ENCODE measurements at places on chromosomes 1 and 21.
A peak's percentile ranks its signal among the peaks of the same experiment; 100 is the strongest.

- no peak overlapping the region for H3K4me3 ChIP-seq
- no peak overlapping the region for H3K27ac ChIP-seq
- no peaks in the 10 kb centered on the region for H3K36me3 ChIP-seq
- no peaks in the 10 kb centered on the region for H3K4me1 ChIP-seq
Measured at GRCh38 chr1:236982380-236982779, 21.9 kb downstream of the MT1HL1 start.

- no peaks in the 10 kb centered on the region for H3K36me3 ChIP-seq
- no peak for DNase-seq
- peaks cover 9% of the 10 kb centered on the region for H3K4me1 ChIP-seq
Measured at GRCh38 chr1:109642626-109643025, 13.3 kb upstream of the GSTM4 start.

- H3K36me3 ChIP-seq = no peaks in the 10 kb centered on the region
- no peaks in the 10 kb centered on the region for H3K27me3 ChIP-seq
- H3K4me3 ChIP-seq = peak within 1 kb of the TSS; percentile 55
- H3K4me1 ChIP-seq = peaks cover 11% of the 10 kb centered on the region
- H3K27ac ChIP-seq = peak within 1 kb of the TSS; percentile 45
Measured at GRCh38 chr1:161098210-161099068, at the start of gene KLHDC9. TSS of gene KLHDC9 (plus strand) at chr1:161098361. CDS start at chr1:161098536, 175 bp downstream.

DNA sequence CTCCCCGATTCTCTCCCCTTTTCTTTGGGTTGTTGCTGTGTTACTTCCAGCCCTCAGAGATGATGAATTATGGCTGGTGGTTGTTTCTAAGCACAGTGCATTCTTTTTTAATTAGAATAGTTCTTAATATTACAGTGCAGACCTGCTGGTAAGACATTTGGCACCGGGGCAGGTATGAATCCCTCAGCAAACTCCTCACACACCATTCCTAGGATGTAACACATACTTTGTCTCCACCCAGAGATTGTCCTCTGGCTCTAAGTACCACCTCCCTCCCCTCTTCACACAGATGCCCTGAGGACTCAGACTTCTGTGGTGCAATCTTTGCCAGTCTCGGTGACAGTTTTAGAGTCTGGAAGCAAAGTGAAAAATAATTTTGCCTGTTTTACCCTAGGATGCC is 143.1 kb downstream of the HLX start:
- H3K27ac ChIP-seq = no peak overlapping the region
- no peaks in the 10 kb centered on the region for H3K4me1 ChIP-seq
- no peak for DNase-seq
- no peak overlapping the region for H3K4me3 ChIP-seq
- H3K36me3 ChIP-seq = no peaks in the 10 kb centered on the region
- H3K27me3 ChIP-seq = no peaks in the 10 kb centered on the region

DNA sequence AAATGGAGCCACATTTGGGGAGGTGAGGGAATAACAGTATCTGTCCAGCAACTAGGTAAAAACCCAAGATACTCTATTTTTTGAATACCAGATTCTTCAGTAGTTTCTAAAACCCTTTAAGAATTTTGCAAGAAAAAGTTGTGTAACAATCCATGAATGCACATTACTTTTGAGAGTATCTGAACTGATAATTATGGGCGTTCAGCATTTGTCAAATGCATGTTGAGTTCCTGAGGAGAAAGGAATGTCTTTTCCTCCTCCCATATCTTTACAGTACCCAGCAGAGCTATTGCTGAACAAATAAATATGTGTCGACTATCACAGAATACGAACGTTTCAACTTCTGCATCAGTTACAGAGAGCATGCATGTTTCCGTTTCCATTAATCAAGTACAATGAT is 104.5 kb downstream of the PCNX2 start:
- H3K27me3 ChIP-seq = no peaks in the 10 kb centered on the region
- DNase-seq = no peak
- no peak overlapping the region for H3K4me3 ChIP-seq
- H3K4me1 ChIP-seq = no peaks in the 10 kb centered on the region
- H3K27ac ChIP-seq = no peak overlapping the region

- no peaks in the 10 kb centered on the region for H3K27me3 ChIP-seq
- H3K27ac ChIP-seq = no peak overlapping the region
- H3K4me1 ChIP-seq = no peaks in the 10 kb centered on the region
- DNase-seq = no peak
- no peak overlapping the region for H3K4me3 ChIP-seq
- H3K36me3 ChIP-seq = no peaks in the 10 kb centered on the region
Measured at GRCh38 chr1:187759825-187760333, 931.1 kb downstream of the PLA2G4A start.

DNA sequence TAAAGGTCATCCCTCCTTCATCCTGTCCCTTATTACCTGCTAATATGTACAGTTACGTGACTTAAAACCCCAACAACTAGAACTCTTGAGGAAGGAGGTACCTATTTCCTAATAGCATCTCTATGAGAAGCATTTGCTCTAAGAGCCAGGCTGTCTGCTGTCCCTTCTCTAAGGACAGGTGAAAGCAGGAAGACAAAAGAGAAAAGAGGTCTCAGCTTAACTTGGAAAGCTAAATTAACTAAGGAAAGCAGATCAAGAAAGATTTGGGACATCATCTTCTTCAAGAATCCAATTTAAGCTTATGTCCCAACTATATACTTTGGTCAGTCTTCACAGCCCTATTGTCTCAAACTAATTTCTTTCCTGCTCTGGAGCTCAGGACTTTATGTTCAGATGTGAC is 2.9 kb downstream of the EGLN1 start:
- no peak for DNase-seq
- H3K4me3 ChIP-seq = peak overlapping the region; percentile 82
- H3K27ac ChIP-seq = no peak overlapping the region
- H3K36me3 ChIP-seq = no peaks in the 10 kb centered on the region

- no peak overlapping the region for H3K4me3 ChIP-seq
- DNase-seq = no peak
- no peaks in the 10 kb centered on the region for H3K4me1 ChIP-seq
- H3K27ac ChIP-seq = no peak overlapping the region
- no peaks in the 10 kb centered on the region for H3K27me3 ChIP-seq
- no peaks in the 10 kb centered on the region for H3K36me3 ChIP-seq
Measured at GRCh38 chr1:30049748-30050296, 673.6 kb downstream of the MATN1 start.

DNA sequence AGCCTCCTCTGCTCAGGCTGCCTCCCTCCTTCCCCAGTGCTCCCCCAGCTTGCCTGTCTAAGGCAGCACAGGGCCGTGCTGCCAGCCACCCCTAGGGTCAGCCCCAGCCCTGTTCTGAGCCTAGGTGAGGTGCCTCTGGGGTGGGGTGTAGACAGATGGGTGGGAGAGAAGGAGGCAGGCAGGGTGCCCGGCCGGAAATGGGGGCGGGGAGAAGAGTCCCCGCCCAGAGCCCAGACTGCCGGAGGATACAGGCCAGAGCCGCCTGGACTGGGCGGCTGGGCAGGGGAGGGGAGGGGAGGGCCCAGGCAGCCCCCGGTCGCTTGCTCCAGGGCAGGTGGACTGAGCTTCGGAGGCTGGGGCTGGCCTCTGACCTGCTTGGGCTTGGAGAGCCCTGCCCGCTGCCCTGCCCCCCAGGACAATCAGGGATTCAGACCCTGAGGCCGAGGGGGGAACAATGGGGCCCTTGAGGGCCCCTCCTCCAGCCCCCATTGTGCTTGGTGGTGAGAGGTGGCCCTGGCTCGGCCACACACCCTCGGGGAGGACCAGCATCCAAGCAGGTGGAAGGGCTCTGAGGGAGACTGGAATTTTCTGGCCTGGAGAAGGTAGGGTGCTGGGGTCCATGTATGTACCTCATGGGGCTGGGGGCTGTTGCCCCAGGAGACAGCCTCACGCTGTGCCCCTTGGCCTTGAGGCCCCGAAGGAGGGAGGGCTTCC is at the start of gene GJC2:
TSS of gene GJC2 (plus strand) at position 525 of the 714 bp plus-strand sequence. CDS start 7,829 bp downstream, outside the sequence.
- H3K27ac ChIP-seq = peak within 1 kb of the TSS; percentile 83
- H3K4me3 ChIP-seq = no peak within 1 kb of the TSS
- H3K27me3 ChIP-seq = no peaks in the 10 kb centered on the region
- peaks cover 40% of the 10 kb centered on the region for H3K36me3 ChIP-seq
- DNase-seq = peak; percentile 46

GRCh38 chr1:203158960-203159665 is 16.5 kb downstream of the MYBPH start:
- no peak overlapping the region for H3K4me3 ChIP-seq
- DNase-seq = no peak
- H3K27me3 ChIP-seq = no peaks in the 10 kb centered on the region
- H3K4me1 ChIP-seq = no peaks in the 10 kb centered on the region
- H3K36me3 ChIP-seq = no peaks in the 10 kb centered on the region
- no peak overlapping the region for H3K27ac ChIP-seq

- peak overlapping the region; percentile 85 for H3K27ac ChIP-seq
- no peaks in the 10 kb centered on the region for H3K36me3 ChIP-seq
- peak overlapping the region; percentile 98 for H3K4me3 ChIP-seq
- DNase-seq = no peak
Measured at GRCh38 chr21:38807986-38808385, 2.3 kb downstream of the ETS2 start.

GRCh38 chr1:160779626-160780397 is 16.2 kb upstream of the LY9 start:
- H3K4me1 ChIP-seq = peaks cover 17% of the 10 kb centered on the region
- H3K27me3 ChIP-seq = no peaks in the 10 kb centered on the region
- no peaks in the 10 kb centered on the region for H3K36me3 ChIP-seq

GRCh38 chr1:31697369-31697984 is 6.3 kb downstream of the COL16A1 start:
- DNase-seq = no peak
- no peaks in the 10 kb centered on the region for H3K36me3 ChIP-seq
- no peak overlapping the region for H3K4me3 ChIP-seq
- H3K27ac ChIP-seq = no peak overlapping the region
- H3K27me3 ChIP-seq = no peaks in the 10 kb centered on the region

GRCh38 chr1:164720440-164721227 is 161.7 kb downstream of the PBX1 start:
- no peaks in the 10 kb centered on the region for H3K27me3 ChIP-seq
- no peaks in the 10 kb centered on the region for H3K4me1 ChIP-seq
- no peak for DNase-seq
- H3K4me3 ChIP-seq = no peak overlapping the region
- no peak overlapping the region for H3K27ac ChIP-seq
- H3K36me3 ChIP-seq = no peaks in the 10 kb centered on the region

GRCh38 chr21:35578831-35579471 is 481.4 kb downstream of the SETD4 start:
- no peaks in the 10 kb centered on the region for H3K36me3 ChIP-seq
- DNase-seq = no peak

DNA sequence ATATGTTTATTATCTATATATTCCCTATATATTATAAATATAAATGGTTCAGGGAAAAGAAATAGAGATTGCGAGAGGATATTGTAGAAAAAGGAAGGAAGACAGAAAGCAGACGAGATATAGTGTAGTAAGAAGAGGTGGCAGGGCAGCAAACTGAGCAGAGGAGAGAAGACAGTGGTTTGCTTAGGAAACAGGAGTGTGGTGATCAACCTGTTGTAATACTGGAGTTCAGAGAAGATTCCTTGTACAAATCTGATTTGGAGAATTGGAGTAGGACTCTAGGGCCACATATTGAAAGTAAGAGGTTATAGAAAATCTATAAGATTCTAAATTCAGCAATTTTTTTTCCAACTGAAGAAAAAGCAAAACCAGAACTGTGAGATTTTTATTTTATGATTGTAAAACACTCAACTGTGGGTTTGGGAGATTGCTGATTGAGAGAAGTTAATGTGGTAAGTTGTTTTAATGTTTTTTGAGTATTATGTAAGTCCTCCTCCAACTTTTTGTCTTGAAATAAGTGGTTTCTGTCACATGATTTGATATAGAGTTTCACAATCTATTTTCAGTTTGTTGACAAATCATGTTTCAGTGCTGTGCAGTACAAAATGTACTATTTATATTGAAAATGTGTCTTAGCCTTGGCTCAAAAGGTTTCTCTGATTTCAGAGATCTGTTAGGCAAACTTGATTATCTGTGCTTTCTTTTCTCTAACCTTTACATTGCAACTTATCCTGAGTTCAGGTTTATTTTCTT is 9.6 kb upstream of the AMY2B start:
- DNase-seq = no peak
- H3K27ac ChIP-seq = peak overlapping the region; percentile 26
- no peaks in the 10 kb centered on the region for H3K36me3 ChIP-seq
- H3K27me3 ChIP-seq = no peaks in the 10 kb centered on the region
- H3K4me1 ChIP-seq = no peaks in the 10 kb centered on the region

- no peaks in the 10 kb centered on the region for H3K36me3 ChIP-seq
- no peak overlapping the region for H3K4me3 ChIP-seq
- H3K4me1 ChIP-seq = no peaks in the 10 kb centered on the region
Measured at GRCh38 chr1:4621646-4622045, 32.8 kb upstream of the AJAP1 start.

GRCh38 chr1:22524481-22524880 is 38.8 kb upstream of the EPHA8 start:
- no peak overlapping the region for H3K4me3 ChIP-seq
- H3K27ac ChIP-seq = no peak overlapping the region
- no peaks in the 10 kb centered on the region for H3K27me3 ChIP-seq
- H3K4me1 ChIP-seq = no peaks in the 10 kb centered on the region

DNA sequence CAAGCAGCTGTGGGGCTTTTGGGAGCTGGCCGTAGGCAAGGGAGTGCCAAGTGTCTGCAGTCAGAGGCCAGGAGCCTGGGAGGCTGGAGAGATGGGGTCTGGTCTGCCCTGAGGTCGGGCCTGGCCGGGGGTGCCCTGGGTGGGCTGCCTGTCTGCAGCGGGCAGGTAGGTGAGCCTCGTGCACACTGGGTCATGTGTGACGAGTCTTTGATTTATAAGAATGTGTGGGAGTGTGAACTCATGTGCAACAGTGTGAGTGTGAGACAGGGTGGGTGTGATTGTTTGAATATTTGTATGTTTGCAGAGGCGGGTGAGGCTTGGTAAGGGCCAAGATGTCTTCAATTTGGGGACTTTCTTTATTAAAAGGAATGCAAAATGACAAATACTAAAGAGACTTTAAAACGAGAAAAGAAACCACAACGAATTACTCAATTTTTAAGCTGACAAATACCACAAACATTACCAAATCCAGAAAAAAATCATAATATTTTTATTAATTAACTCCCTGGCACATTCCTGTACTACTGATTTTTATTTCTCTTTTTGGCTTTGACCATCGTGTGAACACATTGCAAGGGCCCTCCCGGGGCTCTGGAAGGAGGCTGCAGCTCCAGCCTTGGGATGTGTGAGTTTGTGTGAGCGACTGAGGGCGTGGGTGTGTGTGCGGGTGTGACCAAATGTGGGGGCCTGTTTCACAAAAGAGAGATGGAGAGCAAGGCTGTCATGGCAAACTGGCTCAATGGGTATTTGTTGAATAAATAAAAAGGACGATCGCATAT is 110.3 kb upstream of the WNT4 start:
- H3K27ac ChIP-seq = no peak overlapping the region
- no peaks in the 10 kb centered on the region for H3K27me3 ChIP-seq
- H3K36me3 ChIP-seq = no peaks in the 10 kb centered on the region
- DNase-seq = no peak
- no peak overlapping the region for H3K4me3 ChIP-seq
- no peaks in the 10 kb centered on the region for H3K4me1 ChIP-seq

DNA sequence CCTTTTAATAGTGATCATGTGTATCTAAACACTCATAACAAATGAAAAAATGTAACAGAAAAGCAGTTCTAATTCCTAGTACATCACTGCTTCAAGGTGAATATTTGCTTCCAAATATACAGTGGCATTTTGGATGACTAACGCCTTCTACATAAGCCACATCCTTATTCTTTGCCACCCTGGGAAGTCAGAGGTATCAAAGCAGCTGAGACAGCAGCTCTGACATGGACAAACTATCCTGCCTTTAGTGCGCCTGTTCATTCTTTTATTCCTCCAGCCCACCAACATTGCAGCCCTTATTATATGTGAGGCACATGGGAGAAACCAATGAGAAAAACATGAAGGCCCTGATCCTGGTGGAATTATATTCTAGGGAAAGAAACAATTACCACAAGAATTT is 183.0 kb downstream of the APP start:
- H3K4me1 ChIP-seq = no peaks in the 10 kb centered on the region
- no peaks in the 10 kb centered on the region for H3K36me3 ChIP-seq
- H3K27ac ChIP-seq = no peak overlapping the region
- DNase-seq = no peak
